ENCODE measurements at places on chromosomes 16 and 17. TPM values are rescaled to one million over a fixed set of nuclear protein-coding genes. Genes with fewer than 3 reads are reported as not detected.

DNA sequence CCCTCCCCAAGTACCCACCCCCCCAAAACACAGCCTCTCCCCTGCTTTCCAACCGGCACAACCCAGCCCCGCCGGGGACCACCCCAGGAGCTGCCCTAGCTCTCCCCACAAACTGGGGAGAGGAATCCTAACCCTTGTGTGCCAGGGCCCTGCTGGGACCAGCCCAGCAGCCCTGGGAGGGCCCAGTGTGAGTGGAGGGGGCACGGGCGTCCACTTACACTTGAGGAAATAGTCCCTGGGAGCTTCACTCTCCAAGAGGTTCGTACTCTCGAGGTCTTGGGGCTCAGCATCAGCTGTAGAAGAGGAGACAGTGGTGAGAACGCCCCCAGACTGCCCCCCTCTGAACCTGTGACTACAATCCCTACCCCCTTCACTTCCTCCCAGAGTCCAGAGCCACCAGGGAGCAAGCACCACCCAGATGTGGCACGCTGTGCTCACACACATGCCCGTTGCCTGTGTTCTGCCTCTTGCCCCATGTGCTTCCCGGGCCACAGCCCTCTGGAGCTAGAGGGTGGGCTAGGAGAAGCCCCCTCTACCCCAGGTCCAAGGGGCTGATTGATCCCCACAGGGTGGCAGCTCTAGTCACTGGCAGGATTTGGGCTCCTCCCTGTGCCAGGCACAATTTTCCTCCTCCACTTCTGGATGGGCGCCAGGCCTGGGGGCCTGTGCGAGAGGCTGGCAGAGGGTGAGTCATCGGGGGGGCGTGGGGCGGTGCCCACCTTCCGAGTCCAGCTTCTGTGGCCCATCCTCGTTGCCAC is 3.0 kb downstream of the TRIM47 start:
- DNase-seq, result no peak
- no peaks in the 10 kb centered on the region for H3K27me3 ChIP-seq
- H3K36me3 ChIP-seq, result no peaks in the 10 kb centered on the region
- peak overlapping the region; percentile 99 for H3K27ac ChIP-seq

GRCh38 chr17:77808686-77809425 is 149.6 kb upstream of the TNRC6C start:
- H3K27ac ChIP-seq, result no peak overlapping the region
- H3K4me3 ChIP-seq, result no peak overlapping the region
- no peaks in the 10 kb centered on the region for H3K36me3 ChIP-seq
- H3K4me1 ChIP-seq, result peaks cover 4% of the 10 kb centered on the region
- no peak for DNase-seq

DNA sequence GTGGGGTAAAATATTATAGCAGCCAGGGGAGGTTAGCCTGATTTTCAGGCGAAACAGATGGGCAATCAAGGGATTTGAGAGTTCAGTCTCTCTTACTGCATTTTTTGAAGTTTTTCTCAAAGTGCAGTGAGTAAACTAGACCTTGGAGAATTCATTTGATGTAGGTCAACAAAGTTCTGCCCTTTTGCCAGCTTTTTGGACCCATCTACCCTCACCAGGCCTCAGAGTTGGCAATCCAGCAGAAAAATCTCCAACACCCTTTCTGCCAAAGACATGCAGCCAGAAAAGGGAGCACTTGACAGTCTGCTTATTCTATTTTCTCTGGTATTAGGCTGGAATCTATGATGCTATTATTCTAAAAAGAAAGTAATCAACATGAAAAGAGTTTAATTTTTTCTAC is 162.2 kb upstream of the TOM1L1 start:
- no peak for DNase-seq
- H3K27ac ChIP-seq, result no peak overlapping the region
- H3K4me1 ChIP-seq, result no peaks in the 10 kb centered on the region
- no peaks in the 10 kb centered on the region for H3K27me3 ChIP-seq
- no peak overlapping the region for H3K4me3 ChIP-seq

DNA sequence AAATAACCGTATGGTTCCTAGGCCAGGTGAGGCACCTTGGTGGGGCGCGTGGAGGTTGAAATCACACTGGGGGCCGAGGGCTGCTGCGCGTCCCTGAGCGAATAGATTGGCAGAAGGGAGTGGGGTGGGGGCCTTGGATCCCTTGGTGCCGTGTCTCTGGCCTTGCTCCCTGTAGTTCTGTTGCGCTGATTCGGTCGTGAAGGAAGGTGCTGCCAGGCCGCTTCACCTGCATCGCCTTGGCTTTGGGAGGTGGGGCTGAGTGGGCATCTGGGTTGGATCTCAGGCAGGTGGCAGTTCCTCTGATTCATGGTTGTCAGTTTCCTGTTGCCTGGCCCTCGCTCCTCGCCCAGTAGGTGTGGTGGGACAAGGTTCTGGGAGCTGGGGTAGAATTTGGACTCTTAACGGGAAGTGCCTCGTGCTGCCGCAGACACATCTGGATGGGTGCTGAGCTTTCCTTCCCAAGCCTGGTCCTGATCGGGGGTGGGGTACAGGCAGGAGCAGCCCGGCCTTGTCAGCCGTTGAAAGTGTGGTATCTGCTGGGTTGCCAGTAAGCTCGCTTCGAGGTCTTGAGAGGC is 30.1 kb downstream of the PGS1 start:
- H3K27ac ChIP-seq, result peak overlapping the region; percentile 28
- DNase-seq, result no peak
- H3K27me3 ChIP-seq, result no peaks in the 10 kb centered on the region
- peaks cover 22% of the 10 kb centered on the region for H3K4me1 ChIP-seq

- H3K36me3 ChIP-seq, result peaks cover 13% of the 10 kb centered on the region
- no peaks in the 10 kb centered on the region for H3K27me3 ChIP-seq
These were observed 10.2 kb downstream of the PIP4K2B start for GRCh38 chr17:38789185-38789584.

The MAP2K6 gene
- total RNA-seq, result 0.22 TPM

The CCDC144A gene
- 0.20 TPM for total RNA-seq

The LPO gene
- not detected for total RNA-seq

DNA sequence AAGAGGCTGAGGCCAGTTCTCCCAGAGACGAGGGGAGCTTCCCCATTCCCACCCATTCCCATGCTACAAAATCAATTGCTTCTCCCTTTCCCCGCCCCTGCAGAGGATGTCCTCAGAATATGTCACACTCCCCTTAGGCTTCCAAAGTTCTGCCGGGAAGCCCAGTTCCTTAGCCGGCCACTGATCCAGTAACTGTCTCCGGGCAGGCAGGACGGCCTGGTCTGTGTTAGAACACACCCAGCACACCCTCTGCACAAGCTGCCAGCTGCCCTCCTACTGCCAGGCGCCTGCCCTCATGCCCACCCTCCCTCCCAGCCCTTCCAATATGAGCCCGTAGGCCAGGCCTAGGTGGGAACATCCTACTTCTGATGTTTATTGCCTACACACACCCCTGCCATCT is 31.1 kb downstream of the SGSM2 start:
- no peak overlapping the region for H3K27ac ChIP-seq
- DNase-seq, result no peak
- H3K4me1 ChIP-seq, result no peaks in the 10 kb centered on the region

The ENKD1 gene
- total RNA-seq, result 16.8 TPM

GRCh38 chr17:70677783-70678647 is 508.7 kb downstream of the KCNJ2 start:
- no peak overlapping the region for H3K4me3 ChIP-seq
- DNase-seq, result no peak
- H3K36me3 ChIP-seq, result no peaks in the 10 kb centered on the region

The CASKIN1 gene
- 5.9 TPM for total RNA-seq

DNA sequence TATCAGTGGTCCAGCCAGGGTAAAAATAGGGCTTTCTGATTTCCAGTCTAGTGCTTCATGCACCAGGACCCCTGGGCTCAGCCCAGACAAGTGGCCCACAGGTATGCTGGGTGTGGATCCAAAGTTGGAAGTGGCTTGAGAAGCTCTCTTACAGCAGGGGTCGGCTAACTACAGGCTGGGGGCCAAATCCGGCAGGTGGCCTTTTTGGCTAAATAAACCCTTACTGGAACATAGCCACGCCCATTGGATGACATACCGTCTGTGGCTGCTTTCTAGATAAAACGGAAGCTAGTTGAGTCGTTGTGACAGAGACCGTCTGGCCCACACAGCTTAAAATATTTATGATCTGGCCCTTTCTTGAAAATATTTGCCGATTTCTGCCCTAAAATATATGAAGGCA is 119.0 kb upstream of the CDC42EP4 start:
- no peaks in the 10 kb centered on the region for H3K4me1 ChIP-seq
- no peak overlapping the region for H3K4me3 ChIP-seq
- H3K27ac ChIP-seq, result no peak overlapping the region
- H3K36me3 ChIP-seq, result no peaks in the 10 kb centered on the region
- H3K27me3 ChIP-seq, result 0 out of 2 replicates have a peak, but pooled peaks cover 4% of the 10 kb centered on the region

GRCh38 chr16:85888405-85889331 is 10.3 kb upstream of the IRF8 start:
- no peaks in the 10 kb centered on the region for H3K36me3 ChIP-seq
- H3K4me3 ChIP-seq, result no peak overlapping the region
- H3K4me1 ChIP-seq, result peaks cover 20% of the 10 kb centered on the region
- H3K27ac ChIP-seq, result no peak overlapping the region
- peaks cover 64% of the 10 kb centered on the region for H3K27me3 ChIP-seq
